ENCODE measurements at places on chromosomes 1 and 21. TPM values are rescaled to one million over a fixed set of nuclear protein-coding genes. Genes with fewer than 3 reads are reported as not detected.

OR2G6 gene
- not detected for polyA plus RNA-seq

DNA sequence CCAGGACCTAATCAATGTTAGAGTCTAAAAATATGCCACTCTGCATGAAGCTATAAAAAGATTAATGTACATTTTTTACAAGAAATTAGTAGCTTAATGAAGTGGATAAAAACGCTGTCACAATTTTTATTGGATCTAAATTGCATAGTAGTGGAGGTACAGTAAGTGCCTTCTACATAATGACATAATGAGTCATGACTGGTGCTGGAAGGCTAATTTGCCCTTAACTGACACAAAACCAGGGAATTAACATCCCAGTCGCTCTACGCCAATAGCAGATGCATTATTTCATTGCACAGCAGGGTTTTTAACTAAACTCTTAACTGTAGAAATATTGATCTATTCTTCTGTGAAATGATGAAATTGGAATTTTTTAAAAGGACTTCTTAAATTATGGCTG lies 33.3 kb downstream of the RRAGC start:
- no peak for DNase-seq

AADACL4 gene
- 2.4 TPM for polyA plus RNA-seq

DNA sequence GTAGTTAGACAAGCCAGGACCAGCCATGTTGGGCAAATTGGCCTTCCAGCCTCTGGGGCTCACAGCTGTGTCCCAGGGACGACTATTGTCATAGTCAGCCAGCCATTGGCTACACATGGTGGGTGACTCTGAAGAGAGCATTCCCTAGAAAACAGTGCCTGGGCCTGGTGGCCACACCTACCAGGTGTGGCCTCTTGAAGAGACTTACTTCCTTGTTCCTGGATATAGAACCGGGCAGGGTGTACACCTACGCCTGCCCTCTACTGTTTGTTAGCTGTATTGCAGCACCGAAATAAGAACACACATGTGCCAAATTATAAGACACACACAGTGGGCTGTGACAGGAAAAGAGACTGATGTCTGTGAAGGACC lies 134.6 kb upstream of the ARHGEF16 start:
- no peak for DNase-seq

- no peak for DNase-seq
Observed at GRCh38 chr1:44828003-44828651, 14.9 kb downstream of the PTCH2 start.

- DNase-seq, result no peak
Observed at GRCh38 chr1:171480035-171480434, 5.3 kb upstream of the PRRC2C start.

PDC gene
- polyA plus RNA-seq, result 0.96 TPM

- DNase-seq, result no peak
Observed at GRCh38 chr1:156245451-156246232, 2.2 kb downstream of the PAQR6 start.

FCRL2 gene
- polyA plus RNA-seq, result not detected

DNA sequence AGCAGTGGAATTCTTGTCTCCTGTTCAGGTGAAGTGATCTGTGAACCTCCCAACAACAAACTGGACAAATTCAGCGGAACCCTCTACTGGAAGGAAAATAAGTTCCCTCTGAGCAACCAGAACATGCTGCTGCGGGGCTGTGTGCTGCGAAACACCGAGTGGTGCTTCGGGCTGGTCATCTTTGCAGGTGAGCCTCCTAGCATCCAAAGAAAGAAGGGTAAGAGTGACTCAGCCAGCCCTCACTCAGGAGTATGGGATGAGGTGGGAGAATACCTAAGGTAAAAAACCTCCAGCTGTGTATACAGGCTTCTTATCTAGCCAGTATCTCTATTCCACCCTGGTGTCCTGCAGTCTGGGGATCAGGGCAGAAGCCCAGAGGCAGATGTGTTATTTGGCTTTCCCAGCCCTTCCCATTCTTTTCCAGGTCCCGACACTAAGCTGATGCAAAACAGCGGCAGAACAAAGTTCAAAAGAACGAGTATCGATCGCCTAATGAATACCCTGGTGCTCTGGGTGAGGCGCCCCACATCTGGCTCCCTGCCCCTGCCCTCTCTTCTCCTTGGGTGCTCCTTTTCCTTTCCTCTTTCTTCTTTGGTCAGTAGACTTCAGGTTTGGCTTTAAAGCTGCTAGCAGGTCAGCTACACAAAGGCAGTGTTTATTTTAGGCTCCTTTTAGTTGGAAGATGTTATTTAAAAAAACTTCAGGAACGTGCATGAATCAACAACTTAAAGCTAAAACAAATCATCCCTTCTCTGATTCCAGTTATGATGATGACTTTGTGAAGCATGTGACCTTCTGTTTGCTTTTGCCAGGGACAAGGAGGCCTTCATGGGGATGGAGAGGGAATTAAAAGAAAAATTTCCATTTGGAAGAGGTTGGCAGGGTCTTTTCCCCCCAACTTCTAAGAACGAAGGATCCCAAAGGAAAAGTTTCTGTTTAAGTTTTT lies 9.0 kb downstream of the ATP8B2 start:
- DNase-seq, result no peak

DNA sequence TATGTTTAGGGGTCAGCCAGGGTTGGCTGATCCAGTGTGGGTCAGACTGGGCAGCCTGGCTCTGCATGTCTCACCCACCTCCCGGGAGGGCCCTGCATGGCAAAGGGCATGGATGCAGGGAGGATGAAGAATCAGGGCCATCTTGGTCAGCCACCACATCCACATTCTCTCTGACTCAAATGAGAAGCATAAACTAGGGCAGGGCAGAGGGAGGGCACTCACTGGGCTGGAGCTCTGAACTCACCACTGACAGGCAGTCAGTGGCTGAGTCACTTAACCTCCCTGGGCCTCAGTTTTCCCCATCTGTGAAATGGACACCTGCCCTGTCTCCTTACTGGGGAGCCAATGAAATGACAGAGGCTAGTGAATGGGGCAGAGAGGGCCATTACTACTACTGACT lies 4.3 kb upstream of the CELA2A start:
- no peak for DNase-seq

GNAT2 gene
- not detected for polyA plus RNA-seq

GRCh38 chr21:37367703-37368540 lies 1.3 kb downstream of the DYRK1A start:
- DNase-seq, result no peak

GRCh38 chr21:19565587-19565986 lies 1162.0 kb upstream of the TMPRSS15 start:
- DNase-seq, result no peak

DNA sequence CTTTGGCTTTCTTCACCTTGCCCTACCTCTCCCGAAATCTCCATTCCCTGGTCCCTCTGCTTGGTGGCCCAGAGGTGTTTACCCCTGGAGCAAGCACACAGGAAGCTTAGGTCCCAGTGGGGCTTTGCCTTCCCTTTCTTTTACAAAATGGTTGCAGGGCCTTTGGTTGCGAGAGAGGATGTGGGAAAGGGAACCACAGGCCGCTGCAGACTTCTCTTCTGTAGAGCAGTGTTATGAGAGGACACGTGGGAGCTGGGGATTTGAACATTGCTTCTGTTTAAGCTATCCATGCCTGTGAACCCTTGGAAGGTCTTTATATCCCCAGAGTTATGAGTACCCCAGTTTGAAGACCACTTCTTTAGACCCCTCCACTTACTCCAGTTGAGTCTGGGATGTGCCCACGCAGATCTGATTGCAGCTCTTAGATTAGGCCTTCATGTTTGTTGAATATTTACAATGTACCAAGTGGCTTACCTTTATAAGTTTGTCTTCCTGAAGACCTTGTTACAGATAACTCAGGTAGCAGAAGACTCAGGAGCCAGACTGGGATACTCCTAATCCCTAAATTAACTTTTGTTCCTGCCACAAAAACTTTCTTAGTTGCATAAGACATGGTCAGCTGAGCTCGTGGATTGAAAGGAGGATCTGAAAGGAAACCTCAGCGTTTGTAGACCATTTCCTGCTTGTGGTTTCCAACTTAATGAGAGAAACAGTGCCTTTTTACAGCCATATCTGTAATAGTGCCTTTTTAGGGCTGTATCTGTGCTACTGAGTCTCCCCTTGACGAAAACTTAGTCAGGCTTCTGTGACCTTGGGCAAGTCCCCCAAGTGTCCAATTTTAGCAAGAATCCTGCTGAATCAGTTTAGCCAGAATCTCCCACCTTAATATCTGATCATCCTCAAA lies 21.9 kb upstream of the IVNS1ABP start:
- DNase-seq, result no peak

DNA sequence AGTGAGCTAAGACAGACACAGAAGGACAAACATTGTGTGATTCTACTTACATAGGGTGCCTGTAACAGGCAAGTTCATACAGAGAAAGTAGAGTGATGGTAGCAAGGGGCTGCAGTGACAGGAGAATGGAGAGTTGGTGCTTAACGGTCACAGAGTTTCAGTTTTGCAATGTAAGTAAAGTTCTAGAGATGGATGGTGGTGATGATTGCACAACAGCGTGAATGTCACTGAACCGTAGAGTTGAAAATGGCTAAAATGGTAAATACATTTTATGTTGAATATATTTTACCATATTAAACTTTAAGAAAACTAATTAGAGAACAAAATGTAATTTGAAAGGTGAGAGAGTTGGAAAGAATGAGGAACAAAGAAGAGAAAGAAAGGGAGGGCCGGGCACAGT lies 8.7 kb downstream of the CFAP107 start:
- DNase-seq, result no peak

SLC45A3 gene
- polyA plus RNA-seq, result 8.2 TPM

DNA sequence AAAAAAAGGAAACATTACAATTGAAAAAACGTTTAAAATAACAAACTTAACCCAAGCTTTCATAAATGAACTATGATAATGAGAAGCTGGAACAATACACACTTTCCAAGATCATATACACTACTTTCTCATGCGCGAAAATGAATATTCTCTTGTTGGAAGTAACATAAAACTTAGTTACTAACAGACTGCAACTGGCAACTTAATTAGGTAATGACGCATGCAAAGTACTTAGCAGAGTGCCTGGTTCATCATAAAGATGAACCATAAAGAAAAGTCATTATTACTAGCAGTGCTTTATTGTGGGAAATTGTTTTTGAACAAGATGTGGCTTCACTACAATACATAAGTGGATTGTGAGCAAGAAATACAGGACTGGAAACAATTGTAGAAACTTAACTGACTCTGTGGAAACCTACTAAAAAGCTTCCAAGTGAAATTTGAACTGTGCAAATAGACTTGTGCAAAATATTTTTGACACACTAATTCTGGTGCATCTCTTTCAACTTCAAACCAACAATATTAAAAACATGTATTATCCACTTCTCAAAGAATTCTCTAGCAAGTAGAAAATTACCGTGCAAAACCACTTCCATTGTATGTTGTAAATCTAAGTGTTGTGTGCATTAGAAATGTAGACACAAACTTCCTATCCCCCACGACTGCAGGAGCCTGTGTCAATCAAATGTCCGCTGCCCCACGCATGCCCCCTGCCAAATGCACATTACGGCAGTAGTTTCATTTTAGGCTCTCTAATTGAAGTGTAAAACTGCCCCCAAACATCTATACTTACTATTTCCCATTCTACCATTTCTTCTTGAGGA lies 2.0 kb downstream of the ARHGAP29 start:
- DNase-seq, result no peak

VSIG8 gene
- polyA plus RNA-seq, result 0.56 TPM

All from left renal cortex interstitium (tissue), 4 donors.